ENCODE measurements at places on chromosomes 7 and 10.

DNA sequence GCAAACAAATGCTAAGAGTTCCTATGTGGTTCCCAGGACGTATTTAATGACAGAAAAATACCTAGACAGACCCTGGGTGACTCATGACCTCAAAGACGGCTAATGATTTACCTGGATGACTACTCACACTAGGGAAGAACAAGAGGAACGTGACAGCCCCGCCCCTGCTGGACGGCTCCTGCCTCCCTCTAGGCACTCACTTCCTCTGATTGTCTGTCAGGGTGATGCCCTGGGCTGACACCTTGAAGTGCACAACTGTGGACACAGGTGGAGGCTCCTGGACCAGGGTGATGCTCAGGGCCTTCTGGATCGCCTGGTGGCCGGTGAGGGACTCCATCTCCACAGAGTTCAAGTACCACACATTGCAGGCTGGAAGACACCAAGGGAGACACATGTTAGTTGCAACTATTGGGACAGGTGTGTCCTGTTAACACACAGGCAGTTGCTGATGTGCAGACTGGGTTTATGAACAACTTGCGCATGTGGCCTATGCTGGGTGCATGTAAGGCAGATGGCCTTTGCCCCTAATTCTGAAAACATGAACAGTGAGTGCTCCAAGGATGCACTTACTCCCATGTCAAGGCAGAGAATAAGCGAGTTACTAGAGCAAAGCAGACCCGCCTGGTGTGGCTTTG lies 298.3 kb downstream of the TNS3 start:
- DNase-seq, result no peak

GRCh38 chr7:2070151-2070763 lies 162.5 kb downstream of the MAD1L1 start:
- no peak for DNase-seq

DNA sequence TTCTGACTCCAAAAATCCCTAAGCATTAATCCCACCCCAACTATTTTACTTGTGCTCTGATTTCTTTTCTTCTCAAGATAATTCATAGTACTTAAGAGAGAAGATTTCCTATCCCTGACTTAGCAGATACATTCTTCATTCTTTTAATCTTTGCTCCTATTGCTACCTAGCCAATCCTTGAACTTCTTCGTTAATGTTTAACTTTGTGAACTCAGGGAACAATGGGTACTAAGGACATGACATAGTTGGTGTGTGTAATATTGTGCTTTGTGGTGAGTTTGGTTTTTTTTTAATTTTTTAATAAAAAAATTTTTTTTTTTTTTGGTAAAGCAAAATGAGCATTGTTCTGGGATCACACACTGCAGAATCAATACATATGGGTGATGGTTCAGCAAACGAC lies 166.2 kb downstream of the CHCHD3 start:
- DNase-seq, result no peak

DNA sequence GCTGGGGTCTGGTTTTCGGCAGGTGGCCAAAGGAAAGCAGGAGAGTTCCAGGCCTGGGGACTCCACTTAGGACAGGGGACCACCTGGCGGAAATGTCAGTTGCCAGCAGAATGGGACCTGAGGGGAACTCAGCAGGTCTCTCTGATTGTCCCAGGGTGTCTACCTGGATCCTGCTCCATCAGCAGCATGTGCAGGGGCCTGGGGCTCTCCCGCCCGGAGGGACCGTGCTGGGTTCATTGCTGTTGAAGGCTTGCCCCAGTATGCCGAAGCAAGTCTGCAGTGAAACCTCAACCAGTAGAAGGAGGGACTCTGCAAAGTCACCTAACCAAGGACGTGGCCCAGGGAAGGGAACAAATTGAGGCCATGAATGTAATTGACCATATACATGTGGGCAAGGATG lies 506.5 kb upstream of the MKI67 start:
- DNase-seq, result no peak

- DNase-seq, result no peak
Measured at GRCh38 chr7:26858241-26858715, 6.1 kb downstream of the SKAP2 start.

DNA sequence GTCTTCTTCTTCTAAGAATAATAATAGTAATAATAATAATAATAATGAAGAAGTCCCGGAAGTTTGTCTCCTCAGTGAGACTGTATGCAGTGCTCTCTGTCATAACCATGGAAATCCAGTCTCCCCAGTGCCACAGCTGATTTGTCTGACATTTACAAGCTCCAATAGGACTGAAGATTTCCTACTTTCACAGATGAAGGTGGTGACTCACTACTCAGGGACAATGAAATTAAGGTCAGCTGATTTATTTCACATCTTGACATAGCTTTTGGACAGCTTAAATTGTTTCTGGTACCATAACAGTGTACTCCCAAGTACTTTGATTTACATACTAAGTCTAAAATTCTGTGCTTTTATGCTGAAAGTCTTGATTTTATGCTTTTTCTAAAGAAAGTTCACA lies 6.9 kb downstream of the CELF2 start:
- DNase-seq, result no peak

GRCh38 chr10:93413252-93413689 lies 68.9 kb downstream of the MYOF start:
- no peak for DNase-seq
